Fibroblast of skin of scalp (primary cell): ENCODE measurements at places on chromosomes 11 and 22.

- DNase-seq: peak; percentile 81
These were observed 61.2 kb upstream of the RCN1 start for GRCh38 chr11:32029721-32030120.

DNA sequence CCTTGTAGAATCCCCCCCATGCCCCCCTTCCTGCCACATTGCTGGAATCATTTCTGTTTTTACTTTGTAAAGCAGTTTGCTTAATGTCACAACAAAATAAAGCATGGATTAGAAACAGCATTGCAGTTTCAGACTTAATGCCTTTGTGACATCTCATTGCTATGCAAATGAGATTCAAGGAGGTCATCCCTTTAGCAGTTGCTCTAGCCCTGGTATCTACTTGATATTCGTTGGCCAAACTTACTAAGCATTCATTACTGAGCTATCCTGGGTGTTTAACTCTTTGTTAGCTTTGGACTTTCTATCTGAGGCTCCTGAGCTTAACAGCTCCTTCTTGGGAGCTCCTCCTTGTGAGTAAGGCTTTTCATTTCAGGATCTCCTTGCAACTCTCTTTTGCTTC is 16.3 kb downstream of the FAT3 start:
- DNase-seq: no peak

DNA sequence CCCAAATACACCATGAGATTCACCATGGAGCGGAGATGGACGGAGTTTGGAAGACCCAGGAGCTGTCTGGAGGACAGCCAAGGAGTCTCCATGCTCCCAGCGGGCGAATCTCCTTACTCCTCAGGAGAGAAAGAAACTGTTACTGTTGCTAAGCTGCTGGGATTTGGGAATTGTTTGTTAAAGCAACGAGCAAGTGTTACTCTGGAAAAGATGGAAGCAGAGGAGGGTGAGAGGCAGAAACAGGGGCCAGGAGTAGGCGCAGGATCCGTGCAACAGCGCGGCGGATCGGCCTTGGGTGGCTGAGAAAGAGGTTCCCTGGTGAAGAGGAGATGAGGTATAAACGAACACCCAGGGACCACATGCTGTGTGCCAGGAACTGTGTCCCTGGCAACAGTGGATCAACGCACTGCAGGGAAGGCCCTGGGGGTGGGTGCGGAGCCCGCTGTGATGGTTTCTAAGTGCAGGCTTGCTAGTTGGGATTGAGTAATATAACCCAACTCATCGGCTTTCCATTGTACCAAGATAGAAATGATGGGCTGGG is 1436.4 kb downstream of the BRD1 start:
- no peak for DNase-seq

DNA sequence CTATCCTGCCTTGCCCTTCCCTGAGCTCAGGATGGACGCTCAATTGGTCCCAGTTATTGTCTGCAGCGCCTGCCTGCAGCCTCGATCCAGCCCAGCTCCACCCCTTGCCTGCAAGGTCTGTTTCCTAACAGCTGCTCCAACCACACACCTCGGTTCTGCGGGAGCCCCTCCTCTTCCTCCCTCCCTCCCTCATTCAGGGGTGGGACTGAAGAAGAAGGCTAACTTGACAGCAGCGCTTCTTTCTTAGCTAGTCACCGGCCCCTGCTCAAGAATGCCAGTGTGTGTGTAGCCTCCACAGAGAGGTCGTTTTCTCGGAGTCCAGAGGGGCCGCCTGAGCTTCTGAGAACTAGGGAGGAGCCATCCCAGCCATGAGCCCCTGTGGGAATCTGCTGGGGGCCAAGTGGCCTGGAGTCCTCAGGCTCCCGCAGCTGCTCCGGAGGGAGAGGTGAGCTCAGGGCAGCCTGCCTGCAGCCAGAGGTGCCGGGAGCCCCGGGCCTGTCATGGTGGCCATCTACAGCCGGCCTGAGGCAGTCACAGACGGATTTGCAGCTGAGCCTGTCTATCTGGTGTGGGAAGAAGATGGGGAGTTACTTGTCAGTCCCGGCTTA is 36.1 kb downstream of the LIMK2 start:
- peak; percentile 92 for DNase-seq

GRCh38 chr22:17878941-17879340 is 104.7 kb upstream of the BID start:
- peak; percentile 66 for DNase-seq

DNA sequence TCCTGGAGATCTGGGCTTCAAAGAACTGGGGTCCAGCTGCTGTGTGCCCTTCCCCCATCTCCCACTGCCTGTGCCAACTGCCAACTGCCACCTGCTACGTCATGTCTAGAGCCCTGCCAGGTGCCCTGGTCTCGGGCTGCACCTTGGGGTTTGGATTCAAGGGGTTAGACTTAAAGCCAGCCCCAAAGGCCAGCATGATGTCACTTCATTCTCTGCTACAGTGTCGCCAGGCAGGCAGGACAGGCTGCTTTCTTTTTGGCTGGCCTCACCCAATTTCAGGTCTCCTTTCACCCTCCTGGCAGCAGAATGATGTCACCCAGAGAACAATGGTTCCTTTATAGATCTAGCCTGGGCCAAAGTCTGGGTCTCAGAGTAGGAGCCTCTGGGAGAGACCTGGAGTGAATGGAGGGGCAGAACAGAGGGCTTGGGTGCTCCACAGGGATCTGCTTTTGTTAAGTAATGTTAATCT is 79.5 kb upstream of the CRYBB3 start:
- no peak for DNase-seq

GRCh38 chr11:67347964-67348749 is 5.2 kb downstream of the POLD4 start:
- DNase-seq: no peak

- DNase-seq: peak; percentile 22
These were observed 27.9 kb downstream of the GUCY1A2 start for GRCh38 chr11:106990331-106990730.

DNA sequence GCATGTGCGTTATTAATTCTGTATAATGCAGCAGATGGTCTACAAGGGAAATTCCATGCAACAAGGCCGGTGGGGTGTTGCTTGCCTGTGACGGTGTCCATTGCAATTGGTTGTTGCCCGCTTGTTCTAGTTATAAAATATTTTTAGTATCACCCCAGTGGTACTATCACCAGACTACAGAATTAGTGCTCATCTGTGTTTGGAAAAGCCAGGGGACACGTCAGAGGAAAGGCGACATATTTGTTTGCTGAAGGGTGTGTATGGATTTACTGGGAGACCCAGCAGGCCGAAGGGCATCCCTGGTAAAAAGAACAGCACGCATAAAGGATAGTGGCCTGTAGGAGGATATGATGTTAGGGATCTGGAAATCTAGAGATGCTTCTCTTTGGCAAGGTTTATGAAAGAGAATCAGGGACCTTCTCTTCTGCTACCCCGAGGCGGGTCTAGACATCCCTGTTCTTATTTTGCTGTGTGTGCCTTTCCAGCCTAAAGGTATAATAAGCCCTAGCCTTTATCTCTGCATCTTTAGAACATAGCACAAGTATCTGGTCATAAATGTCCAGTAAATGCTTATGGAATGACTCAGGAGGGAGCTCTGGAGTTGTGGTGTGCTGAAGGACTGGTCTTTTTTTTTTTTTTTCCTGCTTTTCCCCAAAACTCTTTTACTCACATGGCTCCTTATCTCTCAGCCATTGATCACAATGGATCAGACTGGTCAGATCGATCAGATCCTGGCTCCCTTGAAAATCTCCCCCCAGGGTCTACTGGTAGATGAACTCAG is 90.9 kb downstream of the LDLRAD3 start:
- peak; percentile 82 for DNase-seq

DNA sequence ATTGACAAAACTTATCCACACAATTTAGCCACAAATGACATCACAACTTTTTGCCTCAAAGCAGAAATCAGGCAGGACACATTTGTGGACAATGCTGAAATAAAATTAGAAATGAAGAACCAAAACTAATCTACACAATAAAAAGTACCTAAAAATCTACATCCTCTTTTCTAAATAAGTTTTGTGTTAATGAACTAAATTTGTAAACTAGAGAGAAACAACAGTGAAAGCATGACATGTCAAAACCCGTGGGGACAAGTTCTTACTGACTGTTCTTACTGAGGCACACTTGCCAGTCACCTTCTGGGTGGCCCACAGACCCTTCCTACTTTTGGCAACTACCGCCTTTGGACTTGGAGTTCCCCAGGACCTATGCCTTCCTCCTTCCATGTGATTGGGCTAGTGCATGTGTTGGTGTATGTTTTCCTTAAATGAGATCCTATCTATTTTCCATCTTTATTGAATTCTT is 60.7 kb upstream of the MUC15 start:
- no peak for DNase-seq
